ENCODE measurements at places on chromosomes 6 and 20.
A peak's percentile ranks its signal among the peaks of the same experiment; 100 is the strongest.

DNA sequence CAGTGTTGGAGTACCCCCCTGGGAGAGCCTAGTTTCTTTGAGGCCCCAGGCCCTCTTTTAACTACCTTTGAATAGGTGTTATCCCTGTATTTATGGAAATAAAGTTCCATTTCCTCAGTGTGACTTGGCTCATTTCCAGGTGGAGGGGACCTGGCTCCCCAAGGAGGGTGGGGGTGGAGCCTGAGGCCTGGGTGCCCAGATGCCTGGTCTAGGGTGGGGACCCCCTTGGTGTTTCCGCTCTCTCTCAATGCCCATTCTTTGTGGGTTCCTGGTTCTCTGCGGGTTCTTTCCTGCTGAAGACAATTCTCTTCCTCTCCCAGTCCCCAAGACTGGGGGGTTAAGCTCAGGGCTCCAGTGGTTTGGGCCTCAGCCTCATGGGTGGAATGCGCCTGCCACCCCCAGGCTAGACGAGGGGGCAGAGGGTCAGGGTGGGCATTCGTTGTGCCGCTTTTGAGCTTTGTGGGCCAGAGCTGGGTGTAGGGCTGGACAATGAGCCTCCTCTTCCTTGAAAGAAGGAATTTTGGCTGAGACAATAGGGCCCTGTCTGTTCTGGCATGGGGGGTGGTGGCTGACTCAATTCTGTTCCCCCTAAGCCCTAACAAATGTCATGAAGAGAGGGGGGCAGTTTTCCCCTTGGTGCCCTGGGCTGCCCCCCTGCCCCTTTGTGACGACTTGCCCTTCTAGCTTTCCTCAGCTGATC is 686 bp upstream of the EGFL8 start:
- DNase-seq, result no peak

- DNase-seq, result peak; percentile 20
These were observed 25.3 kb upstream of the TOP1 start for GRCh38 chr20:41003143-41003935.

DNA sequence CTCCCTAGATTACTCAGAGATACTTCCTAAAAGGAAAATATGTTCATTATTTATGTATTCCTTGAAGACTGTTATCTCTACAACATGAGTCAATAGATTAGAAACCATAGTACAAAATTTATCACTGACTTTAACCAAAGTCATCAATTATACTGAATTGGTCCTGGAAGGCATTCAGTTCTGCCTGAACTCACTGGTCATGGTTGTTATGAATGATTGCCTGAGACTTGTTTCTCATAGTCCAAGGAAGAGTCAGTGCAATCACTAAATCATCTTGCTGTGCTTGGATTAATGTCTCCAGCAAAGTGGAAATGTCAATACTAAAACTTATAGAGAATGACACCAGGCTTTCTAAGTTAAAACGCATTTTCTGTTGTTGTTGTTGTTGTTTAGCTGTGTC is 878.6 kb upstream of the MANEA start:
- DNase-seq, result no peak

GRCh38 chr20:54914995-54915394 is 439.6 kb downstream of the DOK5 start:
- DNase-seq, result no peak

DNA sequence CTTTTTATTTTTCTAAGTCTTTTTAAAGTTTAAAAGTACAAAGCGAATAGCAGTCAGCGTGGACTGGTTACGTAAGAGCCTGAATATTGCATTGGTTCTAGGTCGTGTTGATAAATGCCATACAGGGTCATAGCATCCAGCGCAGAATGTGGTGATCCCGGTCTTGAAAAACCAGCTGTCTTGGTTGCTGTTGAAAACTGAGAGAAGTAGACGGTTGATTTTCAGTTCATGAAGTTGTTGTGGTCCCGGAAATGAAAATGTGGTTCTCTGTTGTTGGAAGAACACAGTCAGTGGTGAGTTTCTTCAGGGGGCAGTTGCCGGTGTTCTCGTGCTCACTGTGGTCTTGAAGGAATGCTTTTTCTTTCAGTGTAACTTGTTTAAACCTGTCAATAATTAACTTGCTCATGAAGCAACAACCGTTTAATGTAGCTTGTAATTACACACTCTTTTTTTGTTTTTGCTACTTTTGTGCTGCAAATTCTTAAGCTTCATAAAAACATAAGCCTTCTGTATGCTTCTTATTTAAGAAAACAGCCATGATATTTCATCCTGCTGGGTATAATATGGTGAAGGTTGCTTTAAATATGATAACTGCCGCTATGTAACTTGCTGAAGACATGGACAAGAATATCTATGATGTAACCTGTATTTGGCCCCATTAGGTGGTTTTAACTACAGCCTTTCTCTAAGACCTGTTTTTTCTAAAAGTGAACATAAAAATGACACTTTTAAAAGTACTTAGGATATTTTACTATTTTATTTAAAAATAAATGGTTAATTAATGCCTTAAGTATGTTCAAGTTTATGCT is 64.8 kb upstream of the KIF25 start:
- no peak for DNase-seq

DNA sequence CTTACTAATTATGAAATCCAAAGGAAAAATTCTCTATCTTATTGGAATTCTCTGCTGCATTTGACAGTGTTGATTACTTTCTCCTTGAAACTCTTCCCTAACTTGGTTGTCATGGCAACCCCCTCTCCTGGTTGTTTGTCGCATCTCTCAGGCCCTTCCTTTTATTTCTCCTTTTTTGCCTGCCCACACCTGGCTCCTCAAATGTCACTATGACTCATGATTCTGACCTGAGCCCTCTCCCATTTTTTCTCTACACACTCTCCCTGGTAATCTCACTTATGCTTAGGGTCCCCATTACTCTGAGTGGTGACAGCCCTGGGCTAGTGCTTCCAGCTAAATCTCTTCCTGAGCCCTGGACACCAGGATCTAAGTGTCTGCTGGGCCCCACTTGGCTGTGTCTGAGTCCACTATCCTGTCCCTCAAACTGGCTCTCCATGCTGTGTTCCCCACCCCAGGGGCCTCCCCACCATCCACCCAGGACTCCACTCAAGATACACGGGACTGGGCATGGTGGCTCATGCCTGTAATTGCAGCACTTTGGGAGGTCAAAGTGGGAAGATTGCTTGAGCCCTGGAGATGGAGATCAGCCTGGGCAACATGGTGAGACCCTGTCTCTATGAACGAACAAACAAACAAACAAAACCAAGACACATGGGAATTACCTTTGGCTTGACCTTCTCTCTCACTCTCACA is 16.5 kb upstream of the NNAT start:
- no peak for DNase-seq

GRCh38 chr20:49336786-49337185 is 58.9 kb upstream of the ZNFX1 start:
- no peak for DNase-seq

DNA sequence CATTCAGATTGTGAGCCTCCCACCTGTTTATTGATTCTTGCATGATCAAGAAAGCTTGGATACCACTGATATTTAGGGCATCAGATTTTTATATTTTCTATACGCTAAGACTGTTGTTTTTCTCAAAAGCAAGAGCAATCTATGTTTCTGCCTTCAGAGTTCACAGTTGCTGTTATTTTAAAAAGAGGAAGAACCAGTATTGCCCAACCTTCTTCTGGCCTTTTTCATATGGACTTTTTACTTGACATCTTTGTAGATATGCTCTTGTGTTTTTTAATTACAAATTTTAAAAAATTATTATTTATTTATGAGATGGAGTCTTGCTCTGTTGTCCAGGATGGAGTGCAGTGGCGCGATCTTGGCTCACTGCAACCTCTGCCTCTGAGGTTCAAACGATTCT is 28.9 kb downstream of the SLC17A5 start:
- DNase-seq, result no peak

- DNase-seq, result no peak
These were observed 30.7 kb downstream of the PMEPA1 start for GRCh38 chr20:57679113-57679512.

GRCh38 chr6:131728296-131728939 is 17.6 kb upstream of the CTAGE9 start:
- no peak for DNase-seq

DNA sequence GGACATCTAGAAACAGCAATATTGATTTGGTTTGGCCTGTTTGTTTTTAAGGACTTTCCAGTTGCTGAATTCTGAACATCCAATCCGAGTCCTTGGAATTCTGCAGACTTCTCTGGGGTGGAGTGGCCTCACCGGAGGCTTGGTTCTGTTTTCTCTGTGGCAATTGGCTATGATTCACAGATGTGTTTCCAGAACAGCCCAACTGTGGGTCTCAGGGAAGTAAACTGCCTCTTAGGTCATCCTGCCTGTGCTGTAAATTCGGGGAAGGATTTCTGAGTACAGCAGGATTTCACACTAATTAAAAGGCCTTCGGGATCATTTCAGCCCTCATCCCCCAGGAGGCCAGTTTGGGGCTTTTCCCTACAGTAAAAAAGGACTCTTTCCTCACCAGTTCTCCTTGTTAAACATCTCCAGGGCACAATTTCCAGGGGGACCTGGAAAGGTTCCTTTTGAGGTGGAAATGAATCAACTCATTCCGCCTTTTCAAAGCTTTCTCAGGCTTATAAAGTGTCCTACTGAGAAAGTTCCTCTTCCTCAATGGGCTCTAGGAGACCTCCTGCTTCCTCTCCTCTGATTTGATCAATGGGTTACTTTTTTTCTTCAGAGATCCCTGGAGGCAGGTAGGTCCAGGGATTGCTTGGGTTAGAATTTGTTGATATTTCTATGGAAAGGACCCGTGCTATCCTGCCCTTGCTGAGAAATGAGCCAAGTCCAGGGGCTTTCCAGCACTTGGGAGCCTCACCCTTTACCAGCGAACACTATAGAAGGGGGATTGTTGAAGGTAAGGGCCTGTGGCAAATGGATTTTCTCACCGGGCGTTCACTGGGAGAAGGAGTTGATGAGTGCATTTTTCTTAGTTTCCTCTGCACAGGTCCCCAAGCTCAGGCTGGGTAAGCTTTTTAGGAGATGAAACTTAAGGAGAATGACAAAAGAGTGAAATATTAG is 114.6 kb downstream of the CLIC5 start:
- DNase-seq, result no peak

DNA sequence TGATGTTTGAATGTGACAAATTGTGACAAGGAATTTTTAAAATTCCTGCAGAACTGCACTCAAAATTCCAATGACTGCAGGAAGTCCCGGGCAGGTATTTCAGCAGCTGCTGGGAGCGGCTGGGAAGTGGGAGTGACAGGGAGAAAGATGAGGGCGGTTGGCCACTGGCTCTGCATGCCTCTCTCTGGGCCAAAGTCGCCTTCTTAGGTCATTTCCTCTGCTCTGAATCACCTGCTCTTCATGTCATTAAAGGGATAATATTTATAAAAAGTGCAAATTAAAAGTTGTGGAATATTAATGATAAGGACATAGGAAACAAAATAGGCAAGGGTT is 43.9 kb downstream of the RAMACL start:
- no peak for DNase-seq

DNA sequence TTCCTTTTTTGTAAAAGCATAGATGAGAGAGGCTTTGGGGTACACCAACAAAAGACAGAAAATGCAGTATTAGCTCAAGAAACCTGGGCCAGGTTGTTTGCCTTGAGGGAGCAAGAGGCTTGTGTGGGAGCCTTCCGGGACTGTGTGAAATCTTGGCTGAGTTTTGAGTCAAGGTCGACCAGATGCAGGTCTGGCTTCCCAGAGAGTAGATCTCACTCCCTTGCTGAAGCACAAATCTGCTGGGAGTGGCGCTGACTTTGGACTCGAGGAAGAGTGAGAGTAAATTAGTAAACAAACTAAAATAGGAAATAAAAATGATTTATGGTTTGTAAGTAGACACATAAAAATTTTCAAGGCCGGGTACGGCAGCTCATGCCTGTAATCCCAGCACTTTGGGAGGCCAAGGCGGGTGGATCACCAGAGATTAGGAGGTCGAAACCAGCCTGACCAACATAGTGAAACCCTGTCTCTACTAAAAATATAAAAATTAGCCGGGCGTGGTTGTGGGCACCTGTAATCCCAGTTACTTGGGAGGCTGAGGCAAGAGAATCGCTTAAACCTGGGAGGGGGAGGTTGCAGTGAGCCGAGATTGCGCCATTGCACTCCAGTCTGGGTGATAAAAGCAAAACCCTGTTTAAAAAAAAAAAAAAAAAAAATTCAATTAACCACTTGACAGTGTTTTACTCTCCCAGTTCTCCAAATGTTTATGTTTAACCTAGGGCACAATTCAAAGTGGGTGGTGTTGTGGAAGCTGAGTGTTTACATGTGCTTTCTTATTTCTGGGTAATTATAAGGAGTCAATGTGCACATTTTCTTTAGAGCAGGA is 27.7 kb upstream of the EDN1 start:
- no peak for DNase-seq

Measured in stimulated activated CD4-positive, alpha-beta T cell treated with anti-CD3 and anti-CD28 coated beads, TNF-alpha, amount 100 ng/mL, for 24 hours (primary cell).